Myocyte (in vitro differentiated cells): ENCODE measurements at places on chromosomes 4 and X.

DNA sequence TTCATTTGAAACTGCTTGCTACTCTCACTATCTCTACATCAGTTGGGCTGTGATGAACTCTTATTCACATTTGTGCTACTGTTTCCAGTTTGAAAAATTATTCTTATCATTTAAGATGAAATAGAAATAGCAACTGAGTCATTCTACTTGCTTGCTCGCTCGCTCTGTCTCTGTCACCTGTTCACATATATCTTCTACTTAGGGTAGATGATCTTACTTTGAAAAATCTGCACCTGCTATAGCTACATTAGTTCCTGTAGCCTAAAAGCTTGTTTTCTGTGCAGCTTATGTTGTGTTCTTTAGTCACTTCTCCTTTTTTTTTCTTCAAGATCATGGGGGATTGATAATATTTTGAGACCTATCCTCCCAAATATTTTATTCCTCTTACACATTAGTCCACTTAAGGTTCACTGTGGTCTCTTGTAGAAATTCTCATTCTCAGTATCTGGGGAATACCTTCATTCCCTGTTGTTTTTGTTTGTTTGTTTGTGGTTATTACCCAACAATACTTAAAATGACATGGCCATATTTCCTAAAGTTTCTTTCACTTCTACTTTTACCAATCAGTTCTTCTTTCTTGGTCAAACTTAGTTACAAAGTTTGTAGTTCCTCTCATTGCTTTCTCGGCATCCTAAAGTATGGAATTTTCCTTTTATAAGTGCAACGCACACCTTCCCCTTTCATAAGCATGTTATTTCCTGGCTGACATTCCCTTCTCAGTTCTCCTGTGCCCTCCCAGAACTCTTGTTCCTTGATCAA is 36.5 kb downstream of the CLCN5 start:
- peak; percentile 66 for DNase-seq

GRCh38 chrX:56765811-56766553 is 36.9 kb downstream of the NBDY start:
- no peak for DNase-seq

GRCh38 chr4:71630803-71631202 is 153.1 kb downstream of the GC start:
- no peak for DNase-seq

DNA sequence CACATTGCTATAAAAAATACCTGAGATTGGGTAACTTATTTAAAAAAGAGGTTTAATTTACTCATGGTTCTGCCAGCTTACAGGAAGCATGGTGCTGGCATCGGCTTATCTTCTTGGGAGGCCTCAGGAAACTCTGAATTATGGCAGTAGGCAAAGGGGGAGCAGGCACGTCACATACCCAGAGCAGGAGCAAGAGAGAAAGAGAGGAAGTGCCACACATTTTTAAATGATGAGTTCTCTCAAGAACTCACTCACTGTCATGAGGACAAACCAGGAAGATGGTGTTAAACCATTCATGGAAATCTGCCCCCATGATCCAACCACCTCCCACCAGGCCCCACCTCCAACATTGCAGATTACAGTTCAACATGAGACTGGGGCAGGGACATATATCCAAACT is 10.0 kb upstream of the AFF1 start:
- no peak for DNase-seq

DNA sequence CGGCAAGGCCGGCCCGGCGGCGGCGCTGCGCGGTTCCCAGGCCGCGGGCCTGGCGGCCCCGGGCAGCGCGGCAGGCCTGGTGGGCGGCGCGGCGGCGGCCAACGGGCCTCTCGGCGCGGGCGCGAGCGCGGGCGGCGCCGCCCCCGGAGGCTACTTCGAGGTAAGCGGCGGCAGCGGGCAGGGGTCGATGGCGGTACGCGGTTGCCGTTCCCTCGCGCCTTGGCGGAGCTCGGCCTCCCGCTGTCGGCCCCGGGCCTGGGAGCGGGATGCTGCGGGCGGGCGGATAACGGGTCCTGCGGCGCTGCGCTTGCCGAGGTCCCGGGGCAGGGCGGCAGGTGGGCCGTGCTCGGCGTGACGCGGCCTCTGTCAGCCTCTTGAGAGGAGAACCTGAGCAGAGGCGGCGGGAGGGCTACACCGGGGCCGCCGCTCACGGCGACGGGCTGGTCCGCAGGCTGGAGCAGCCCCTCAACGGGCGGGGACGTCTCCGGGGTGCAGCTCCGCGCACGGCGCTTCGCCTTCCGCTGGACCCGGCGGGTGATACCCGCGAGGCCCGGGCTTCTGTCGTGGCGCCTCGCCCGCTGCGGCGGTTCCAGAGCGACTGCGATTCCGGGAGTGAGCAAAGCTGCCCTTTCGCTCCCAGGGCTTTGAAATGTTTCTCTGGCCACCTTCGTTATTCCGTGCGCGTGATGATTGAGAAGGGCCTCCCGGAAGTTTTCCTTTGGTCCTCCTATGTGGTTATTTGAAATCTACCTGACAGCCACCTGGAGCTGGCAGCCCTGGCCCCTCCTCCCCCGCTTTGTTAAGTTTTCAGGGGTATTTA is 774 bp downstream of the FAM193A start:
- peak; percentile 42 for DNase-seq

DNA sequence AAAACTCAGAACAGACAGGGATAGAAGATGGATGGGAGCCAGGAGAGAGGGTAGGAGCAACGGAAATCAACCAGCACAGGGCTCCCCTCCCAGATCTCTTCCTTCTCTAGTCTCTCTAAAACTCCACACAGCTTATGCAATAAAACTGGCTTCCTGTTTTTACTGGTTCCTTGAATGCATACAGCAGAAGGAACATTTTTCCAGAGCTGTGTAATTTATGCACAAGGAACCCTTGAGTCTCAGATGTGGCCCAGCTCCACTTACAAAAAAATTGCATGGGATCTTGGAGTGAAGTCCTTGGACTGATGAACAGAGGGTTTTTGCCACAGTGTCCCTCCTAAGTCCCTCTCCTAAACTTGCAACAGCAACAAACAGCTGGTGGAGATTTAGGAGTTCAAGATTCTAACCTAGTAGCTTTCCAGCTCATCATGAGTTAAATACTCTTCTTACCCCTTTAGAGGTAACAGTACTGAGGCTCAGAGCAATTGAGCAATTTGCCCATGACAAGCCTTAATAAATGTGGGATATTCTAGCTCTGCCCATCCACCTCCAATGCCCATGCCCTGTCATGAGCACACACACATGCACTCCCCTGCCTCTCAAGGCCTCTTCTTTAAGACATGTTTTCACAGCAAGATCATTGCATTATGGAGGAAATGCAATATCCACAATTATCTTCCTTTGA is 18.4 kb upstream of the CC2D2A start:
- DNase-seq: no peak

GRCh38 chr4:119854364-119854763 is 212.3 kb downstream of the MAD2L1 start:
- no peak for DNase-seq

DNA sequence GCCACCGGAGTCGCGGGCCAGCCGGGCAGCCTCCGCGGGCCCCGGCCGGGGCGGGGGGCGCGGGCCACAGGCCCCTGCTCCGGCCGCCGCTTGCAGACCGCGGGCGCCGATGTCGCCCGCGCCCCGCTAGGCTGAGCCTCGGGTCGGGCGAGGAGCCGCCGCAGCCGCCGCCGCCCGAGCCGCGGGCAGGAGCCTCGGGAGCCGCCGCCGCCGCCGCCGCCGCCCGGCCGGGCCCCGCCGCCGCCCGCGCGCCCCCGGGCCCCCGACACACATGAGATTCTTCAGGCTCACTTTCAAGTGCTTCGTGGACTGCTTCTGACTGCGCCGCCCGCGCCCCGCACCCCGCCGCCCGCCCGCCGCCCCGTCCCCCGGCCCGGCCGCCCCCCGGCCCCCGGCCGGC is 345 bp downstream of the SLC6A8 start:
- no peak for DNase-seq

- no peak for DNase-seq
Measured at GRCh38 chr4:120082251-120082650, 15.6 kb upstream of the MAD2L1 start.

- DNase-seq: no peak
Measured at GRCh38 chr4:100839712-100840111, 321.9 kb upstream of the EMCN start.

DNA sequence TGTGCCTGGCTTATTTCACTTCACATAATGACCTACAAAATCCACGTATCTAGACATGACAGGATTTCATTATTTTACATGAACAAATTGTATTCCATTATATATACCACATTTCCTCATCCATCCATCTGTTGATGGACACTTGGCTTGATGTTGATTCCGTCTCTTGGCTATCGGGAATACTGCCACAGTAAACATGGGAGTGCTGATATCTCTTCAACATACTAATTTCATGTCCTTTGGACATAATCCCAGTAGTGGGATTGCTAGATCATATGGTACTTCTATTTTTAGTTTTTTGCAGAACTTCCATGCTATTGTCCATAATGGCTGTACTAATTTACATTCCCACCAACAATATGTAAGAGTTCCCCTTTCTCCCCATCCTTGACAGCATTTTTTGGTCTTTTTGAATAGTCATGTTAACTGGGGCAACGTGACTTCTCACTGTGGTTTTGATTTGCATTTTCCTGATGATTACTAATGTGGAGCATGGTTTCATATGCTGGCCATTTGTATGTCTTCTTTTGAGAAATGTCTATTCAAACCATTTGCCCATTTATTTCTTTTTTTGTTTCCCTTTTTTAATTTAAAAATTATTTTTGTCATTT is 68.9 kb downstream of the HTRA3 start:
- DNase-seq: no peak
